ENCODE measurements at places on chromosomes 7 and 10. TPM values are rescaled to one million over a fixed set of nuclear protein-coding genes. Genes with fewer than 3 reads are reported as not detected.

GRCh38 chr10:22623633-22624253 is 90.6 kb downstream of the PIP4K2A start:
- peak overlapping the region; percentile 82 for H3K27ac ChIP-seq
- H3K4me1 ChIP-seq = peaks cover 79% of the 10 kb centered on the region
- H3K4me3 ChIP-seq = no peak overlapping the region
- no peaks in the 10 kb centered on the region for H3K27me3 ChIP-seq
- DNase-seq = no peak

DNA sequence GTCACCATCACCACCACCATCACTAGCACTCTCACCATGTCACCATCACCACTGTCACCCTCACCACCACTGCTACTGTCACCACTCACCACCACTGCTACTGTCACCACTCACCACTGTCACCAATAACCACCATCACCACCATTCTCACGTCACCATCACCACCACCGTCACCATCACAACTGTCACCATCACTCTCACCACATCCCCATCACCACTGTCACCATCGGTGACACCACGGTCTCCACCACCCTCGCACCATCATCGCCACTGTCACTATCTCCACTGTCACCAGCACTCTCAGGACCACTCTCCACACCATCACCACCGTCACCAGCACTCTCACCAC is 130.4 kb downstream of the MAD1L1 start:
- peaks cover 20% of the 10 kb centered on the region for H3K4me1 ChIP-seq
- no peak for DNase-seq
- no peak overlapping the region for H3K27ac ChIP-seq
- no peaks in the 10 kb centered on the region for H3K36me3 ChIP-seq

DNA sequence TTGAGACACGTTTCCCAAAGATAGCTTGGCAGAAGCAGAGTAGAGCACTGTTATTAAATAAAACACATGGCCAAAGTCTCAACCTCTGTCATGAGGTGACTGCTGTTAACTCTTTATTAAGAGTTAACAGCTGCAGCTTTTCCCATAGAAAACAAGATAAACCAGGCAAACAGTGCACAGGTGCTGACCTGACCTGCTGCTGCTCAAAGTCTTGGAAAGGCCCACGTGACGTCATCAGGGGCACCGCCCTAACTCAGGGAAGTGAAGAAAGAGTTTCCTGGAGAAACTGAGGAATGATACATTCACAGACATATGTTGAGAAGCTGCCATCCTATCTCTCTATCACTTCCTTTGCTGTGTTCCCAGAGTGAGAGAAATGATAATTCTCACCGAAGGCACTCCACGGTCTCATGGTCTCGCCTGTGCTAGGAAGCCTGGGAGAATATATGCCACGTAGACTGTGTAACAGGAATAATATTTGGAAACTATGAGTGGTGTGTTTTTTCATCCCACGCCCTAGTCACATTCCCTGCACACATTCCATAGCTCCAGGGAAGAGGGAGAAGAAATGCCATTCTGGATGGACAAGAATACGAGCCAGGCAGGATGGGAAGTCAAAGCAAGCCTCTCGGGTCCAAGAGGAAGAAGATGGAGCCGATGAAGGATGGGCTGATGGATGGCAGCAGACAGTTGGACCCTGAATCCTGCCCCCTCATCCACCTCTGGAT is 146.2 kb upstream of the NFE2L3 start:
- peaks cover under 1% of the 10 kb centered on the region for H3K4me1 ChIP-seq
- no peaks in the 10 kb centered on the region for H3K27me3 ChIP-seq
- no peak overlapping the region for H3K27ac ChIP-seq
- no peak overlapping the region for H3K4me3 ChIP-seq
- DNase-seq = no peak
- H3K36me3 ChIP-seq = no peaks in the 10 kb centered on the region

The ZRANB1 gene
- 22.6 TPM for total RNA-seq

- H3K27ac ChIP-seq = no peak overlapping the region
- H3K27me3 ChIP-seq = no peaks in the 10 kb centered on the region
- H3K4me1 ChIP-seq = no peaks in the 10 kb centered on the region
- no peaks in the 10 kb centered on the region for H3K36me3 ChIP-seq
These were observed 707.0 kb downstream of the SORCS1 start for GRCh38 chr10:106457522-106457921.

- DNase-seq = no peak
- H3K36me3 ChIP-seq = no peaks in the 10 kb centered on the region
- peaks cover 55% of the 10 kb centered on the region for H3K27me3 ChIP-seq
- H3K4me1 ChIP-seq = no peaks in the 10 kb centered on the region
These were observed 104.1 kb downstream of the EVX1 start for GRCh38 chr7:27346531-27347275.

- no peak overlapping the region for H3K4me3 ChIP-seq
- no peak overlapping the region for H3K27ac ChIP-seq
- DNase-seq = no peak
- H3K4me1 ChIP-seq = no peaks in the 10 kb centered on the region
These were observed 28.9 kb upstream of the PCGF5 start for GRCh38 chr10:91191584-91191919.

- H3K4me3 ChIP-seq = no peak overlapping the region
- peaks cover 52% of the 10 kb centered on the region for H3K27me3 ChIP-seq
- DNase-seq = no peak
- H3K36me3 ChIP-seq = no peaks in the 10 kb centered on the region
- H3K4me1 ChIP-seq = no peaks in the 10 kb centered on the region
- no peak overlapping the region for H3K27ac ChIP-seq
These were observed 162.4 kb downstream of the SEMA3E start for GRCh38 chr7:83486536-83486935.

DNA sequence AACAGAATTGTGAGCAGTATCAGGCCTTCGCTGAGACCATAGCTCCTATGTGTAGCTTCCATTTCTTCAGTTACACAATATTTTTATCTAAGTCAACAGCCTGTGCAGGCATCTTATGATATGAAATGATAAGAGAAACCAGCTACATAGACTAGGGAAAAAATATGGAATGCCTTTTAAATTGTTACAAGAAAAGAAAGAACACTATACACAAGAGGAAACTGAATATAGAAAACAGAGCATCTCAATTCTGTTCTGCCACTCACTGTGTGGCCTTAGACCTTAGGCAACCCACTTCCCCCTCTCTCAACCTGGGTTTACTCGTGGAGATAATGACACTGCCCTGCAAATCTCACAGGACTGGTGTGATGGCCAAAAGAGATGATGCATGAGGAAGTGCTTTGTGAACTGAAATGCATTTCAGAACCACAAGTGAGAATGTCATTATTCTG is 132.9 kb downstream of the LRRN3 start:
- H3K27me3 ChIP-seq = no peaks in the 10 kb centered on the region
- no peak for DNase-seq
- peaks cover 13% of the 10 kb centered on the region for H3K4me1 ChIP-seq
- H3K27ac ChIP-seq = no peak overlapping the region
- H3K4me3 ChIP-seq = no peak overlapping the region
- H3K36me3 ChIP-seq = no peaks in the 10 kb centered on the region

DNA sequence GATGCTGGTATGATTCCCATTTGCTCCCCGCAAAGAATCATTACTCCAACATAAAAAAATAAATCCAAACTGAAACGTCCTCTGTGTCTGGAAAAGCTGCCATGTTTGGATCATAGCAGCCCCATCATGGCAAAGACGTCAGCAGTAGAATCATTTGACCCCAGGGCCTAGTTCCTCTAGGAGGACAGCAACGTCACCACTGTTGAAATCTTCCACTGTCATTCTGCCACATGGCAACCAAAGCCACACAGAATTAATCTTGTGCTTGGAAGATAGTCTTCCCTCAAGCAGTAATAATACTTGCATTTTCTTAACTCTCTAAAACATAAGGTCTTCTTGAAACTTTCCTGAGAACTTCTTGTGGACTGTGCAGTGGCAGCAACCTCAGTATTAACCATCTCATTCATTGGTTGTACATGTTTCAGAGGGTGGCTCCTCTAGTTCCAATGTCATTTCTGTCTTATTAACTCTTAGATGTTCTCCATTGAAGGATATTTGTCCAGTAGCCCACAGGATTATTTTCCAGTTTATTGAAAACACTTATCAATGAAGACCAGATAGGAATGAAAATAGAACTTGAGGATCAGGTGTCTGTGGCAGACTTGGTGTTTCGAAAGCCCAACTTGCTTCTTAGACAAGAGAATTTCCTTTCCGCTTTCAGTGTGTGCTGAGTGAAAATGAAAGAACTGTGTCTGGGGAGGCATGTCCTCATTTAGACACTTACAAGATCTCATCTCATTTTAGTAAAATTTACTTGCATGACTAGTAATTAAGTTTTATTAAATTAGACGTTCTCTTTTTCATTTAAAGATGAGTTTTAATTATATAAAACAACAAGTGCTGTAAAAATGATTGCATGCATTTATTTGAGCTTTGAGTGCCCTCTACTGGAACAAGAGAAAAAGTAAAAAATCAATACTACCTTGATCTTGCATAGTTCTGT is 28.9 kb upstream of the INHBA start:
- no peak overlapping the region for H3K27ac ChIP-seq
- no peaks in the 10 kb centered on the region for H3K27me3 ChIP-seq
- peak; percentile 22 for DNase-seq
- no peak overlapping the region for H3K4me3 ChIP-seq
- H3K4me1 ChIP-seq = no peaks in the 10 kb centered on the region
- no peaks in the 10 kb centered on the region for H3K36me3 ChIP-seq

The SEC23IP gene
- total RNA-seq = 89.9 TPM

DNA sequence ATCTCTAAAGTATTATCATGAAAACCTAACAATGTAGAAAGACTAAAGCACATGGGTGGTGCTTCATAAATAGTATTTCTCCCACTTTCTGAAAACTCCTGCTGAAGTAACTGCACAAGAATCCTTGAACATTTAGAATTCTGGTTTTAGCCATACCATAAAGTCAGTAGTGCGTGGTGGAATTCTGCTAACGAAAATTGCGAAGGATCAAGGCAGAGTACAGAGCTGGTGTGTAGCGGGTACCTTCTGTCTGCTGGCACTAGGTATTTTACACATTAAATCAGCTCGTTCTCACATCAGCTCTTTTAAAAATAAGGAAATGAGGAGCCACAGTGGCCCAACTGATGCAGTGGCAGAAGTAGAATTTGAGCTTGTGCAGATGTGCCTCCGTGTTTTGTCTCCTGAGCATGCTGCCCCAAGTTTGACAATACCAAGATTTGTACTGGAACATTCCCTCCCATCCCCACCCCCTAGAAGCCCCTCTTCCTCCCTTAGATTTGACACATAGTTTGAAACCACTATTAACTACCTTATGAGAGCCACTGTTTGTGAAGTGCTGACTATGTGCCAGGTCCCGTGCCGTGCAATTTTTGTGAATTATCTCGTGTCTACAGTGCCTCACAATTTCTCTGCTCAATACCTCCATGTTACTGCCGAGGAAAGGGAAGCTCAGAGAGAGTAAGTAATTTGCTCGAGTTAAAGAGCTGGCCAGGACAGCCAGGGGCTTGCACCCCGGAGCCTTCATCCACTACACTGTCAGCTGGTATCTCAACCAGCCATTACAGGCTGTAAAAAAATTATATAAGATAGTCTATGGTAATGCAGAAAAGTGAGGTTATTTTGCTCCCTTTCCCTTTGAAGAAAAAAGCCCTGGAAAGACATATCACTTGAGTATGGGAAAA is 66.9 kb downstream of the EGFR start:
- peak overlapping the region; percentile 25 for H3K27ac ChIP-seq
- DNase-seq = no peak
- H3K36me3 ChIP-seq = no peaks in the 10 kb centered on the region
- no peaks in the 10 kb centered on the region for H3K27me3 ChIP-seq

GRCh38 chr7:112149734-112150133 is 56.5 kb downstream of the DOCK4 start:
- H3K27me3 ChIP-seq = no peaks in the 10 kb centered on the region
- no peak overlapping the region for H3K27ac ChIP-seq
- no peaks in the 10 kb centered on the region for H3K36me3 ChIP-seq
- DNase-seq = no peak
- H3K4me3 ChIP-seq = no peak overlapping the region
- peaks cover 7% of the 10 kb centered on the region for H3K4me1 ChIP-seq

- no peak for DNase-seq
- H3K27ac ChIP-seq = no peak overlapping the region
- H3K4me1 ChIP-seq = no peaks in the 10 kb centered on the region
- no peak overlapping the region for H3K4me3 ChIP-seq
These were observed 164.4 kb downstream of the SH2D4B start for GRCh38 chr10:80702143-80702542.

DNA sequence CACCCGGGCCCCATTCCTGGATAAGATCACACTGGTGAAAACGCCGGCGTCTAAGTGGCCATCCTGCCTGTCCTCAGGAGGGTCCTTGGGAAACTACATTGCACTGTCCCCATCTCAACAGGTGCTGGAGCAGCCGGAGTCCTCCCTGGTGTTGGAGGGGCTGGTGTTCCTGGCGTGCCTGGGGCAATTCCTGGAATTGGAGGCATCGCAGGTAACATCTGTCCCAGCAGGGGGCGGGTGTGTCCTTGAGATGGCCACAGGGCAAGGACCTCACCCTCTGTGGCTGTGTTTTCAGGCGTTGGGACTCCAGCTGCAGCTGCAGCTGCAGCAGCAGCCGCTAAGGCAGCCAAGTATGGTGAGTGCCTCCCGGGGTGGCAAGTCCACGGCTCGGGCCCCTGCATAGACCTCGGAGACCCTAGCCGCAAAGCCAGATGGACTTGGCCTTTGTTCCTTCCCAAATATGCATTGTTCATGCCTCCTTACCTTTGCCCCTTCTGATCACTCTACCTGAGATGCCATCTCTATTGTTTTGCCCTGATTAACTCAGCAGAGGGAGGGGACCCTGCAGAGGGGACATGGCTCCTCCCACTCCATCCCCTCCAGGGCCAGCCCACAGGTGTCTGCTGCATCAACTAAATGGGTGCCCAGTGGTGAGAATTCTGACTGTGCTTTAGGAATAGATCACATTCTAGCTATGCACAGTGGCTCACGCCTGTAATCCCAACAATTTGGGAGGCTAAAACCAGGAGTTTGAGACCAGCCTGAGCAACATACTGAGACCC is 23.8 kb downstream of the ELN start:
- H3K4me3 ChIP-seq = no peak overlapping the region
- H3K36me3 ChIP-seq = no peaks in the 10 kb centered on the region
- H3K27ac ChIP-seq = no peak overlapping the region
- no peak for DNase-seq
- H3K27me3 ChIP-seq = no peaks in the 10 kb centered on the region

- H3K4me1 ChIP-seq = no peaks in the 10 kb centered on the region
- H3K27ac ChIP-seq = no peak overlapping the region
- DNase-seq = no peak
- H3K36me3 ChIP-seq = no peaks in the 10 kb centered on the region
These were observed 291.6 kb upstream of the CELF2 start for GRCh38 chr10:10726101-10726500.
